NB4 (cell line): ENCODE measurements at places on chromosomes 7 and 10.

DNA sequence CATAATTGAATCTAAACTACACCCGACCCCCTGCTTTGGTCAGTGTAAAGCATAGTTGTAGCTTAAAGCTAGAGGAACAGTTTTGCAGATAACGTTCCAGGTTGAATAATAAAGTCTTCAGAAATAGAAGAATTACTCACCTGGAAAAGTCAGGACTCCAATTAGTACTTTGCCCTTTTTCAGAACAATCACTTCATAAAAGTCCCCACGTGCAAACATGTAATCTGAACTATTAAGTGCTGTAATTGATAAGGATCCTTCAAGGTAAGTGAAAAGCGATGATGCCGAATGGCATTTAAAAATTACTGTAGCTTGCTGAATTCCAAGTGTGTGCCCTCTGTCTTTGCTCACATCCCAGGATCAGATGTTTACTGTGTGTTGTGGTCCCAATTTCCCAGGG lies 53.6 kb upstream of the INSYN2A start:
- no peak for DNase-seq

GRCh38 chr7:138460176-138460648 lies at the start of gene TRIM24:
Gene TRIM24 (plus strand): TSS chr7:138460259. CDS start chr7:138460549, 290 bp downstream.
- DNase-seq: peak; percentile 99

DNA sequence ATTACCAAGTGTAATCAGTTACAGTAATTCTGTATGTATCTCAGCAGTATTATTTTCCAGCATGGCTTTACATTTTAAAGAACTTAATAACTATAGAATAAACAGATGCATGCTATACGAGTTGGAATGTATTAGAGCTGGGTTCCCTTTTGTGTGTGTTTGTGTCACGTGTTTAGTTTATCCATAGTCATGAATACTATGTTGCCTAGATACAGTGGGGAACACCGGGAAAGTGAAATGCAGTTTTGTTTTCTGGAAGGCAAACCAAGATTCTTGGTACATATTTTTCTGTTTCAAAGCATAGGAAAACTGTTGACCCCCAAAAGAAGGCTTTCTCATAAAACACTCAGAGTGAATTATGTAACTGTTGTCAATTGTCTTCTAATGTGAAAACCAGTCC lies 119.0 kb downstream of the FANK1 start:
- no peak for DNase-seq

DNA sequence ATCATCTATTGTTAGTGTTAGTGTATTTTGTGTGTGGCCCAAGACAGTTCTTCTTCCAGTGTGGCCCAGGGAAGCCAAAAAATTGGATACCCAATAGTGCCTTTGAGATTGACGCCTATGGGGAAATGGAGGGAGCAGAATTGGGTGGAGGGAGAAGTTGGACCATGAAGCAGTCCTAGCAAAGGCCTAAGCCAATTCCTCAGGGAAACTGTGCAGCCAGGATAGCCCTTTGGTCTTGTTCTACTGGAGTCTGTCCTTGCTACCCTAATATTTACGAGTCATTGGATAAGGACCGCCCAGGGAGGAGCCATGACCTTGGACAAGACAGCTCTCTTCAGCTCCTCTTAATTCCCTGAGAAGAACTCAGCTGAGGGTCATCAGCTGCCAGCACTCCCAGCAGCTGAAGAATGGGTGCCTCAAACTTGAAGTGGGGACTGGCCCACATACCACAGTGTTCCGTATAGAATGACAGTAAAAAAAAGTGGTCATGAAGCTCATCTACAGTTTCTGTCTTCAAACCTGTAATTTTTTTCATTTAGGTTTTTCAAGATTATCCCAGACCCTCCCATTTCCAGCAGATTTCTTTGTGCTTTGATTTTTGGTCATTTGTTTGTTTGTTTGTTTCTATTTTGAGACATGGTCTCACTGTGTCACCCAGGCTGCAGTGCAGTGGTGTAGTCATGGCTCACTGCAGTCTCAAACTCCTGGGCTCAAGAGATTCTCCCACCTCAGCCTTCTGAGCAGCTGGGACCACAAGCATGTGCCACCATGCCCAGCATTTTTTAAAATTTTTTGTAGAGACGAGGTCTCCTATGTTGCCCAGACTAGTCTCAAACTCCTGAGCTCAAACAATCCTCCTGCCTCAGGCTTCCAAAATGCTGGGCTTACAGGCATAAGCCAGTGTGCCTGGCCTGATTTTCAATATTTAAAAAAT lies 81.2 kb downstream of the C1GALT1 start:
- no peak for DNase-seq

DNA sequence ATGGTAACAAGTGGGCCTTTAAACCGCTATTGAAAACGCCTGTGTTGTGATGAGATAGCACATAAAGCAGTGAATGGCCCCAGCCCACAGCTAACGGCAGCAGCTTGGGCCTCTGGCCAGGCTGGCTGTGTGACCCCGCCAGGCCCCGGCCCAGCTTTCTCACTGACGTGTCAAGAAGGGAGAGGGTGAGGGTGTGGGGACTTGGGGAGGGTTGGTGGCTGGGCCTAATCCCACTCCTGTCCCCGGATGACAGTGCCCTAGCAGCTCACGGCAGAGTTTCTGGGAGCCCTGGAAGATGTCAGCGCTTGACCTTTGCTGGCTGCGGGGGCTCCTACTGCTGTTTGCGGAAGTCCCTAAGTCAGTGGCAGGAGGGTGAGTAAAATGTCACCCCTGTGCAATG lies 88.9 kb upstream of the SHH start:
- DNase-seq: no peak

- no peak for DNase-seq
Observed at GRCh38 chr10:131930150-131930549, 29.3 kb downstream of the PPP2R2D start.

- DNase-seq: no peak
Observed at GRCh38 chr7:35968140-35968940, 167.5 kb downstream of the SEPTIN7 start.
